ENCODE measurements at places on chromosomes 6 and 20. TPM values are rescaled to one million over a fixed set of nuclear protein-coding genes. Genes with fewer than 3 reads are reported as not detected.

The EEF1A2 gene
- total RNA-seq: 0.36 TPM

DNA sequence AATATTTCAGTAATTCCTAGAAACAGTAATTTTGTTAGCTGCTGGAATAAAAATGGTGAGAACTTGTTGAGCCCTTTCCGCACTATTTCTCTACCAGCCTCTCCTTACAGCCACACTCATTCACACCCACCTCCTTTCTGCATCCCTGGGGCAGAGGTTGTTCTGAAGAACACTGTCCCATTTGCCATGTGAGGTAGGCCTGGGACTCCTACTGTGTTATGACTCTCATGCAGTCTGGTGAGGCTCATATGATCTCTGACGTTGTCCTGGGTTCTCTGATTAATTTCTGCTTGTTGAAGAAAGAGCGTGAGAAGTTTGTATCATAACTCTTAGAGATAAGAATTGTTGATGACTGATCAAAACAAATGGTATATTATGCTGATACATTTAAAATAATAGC lies 4.1 kb upstream of the KCNQ5 start:
- DNase-seq: no peak
- no peaks in the 10 kb centered on the region for H3K27me3 ChIP-seq
- H3K36me3 ChIP-seq: no peaks in the 10 kb centered on the region
- peaks cover 38% of the 10 kb centered on the region for H3K4me1 ChIP-seq
- H3K4me3 ChIP-seq: no peak overlapping the region
- no peak overlapping the region for H3K27ac ChIP-seq

DNA sequence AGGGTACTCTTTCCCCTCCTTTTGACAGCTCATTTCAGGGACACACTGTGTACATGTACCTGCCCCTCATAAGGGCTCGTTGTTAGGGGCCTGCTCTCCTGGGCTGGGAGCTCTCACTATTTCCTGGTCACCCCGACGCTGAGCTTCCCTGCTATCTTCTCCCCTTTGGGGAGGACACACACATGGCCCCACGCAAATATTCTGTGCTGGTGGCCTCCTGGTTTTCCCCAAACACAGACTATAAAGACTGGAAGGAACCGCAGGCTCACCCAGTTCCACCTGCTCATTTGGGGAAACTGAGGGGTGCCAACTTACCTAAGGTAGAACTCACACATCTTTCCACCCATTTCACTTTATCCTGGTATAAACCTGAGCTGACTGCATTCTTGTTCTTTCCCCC lies 301.4 kb upstream of the SUPT3H start:
- H3K4me3 ChIP-seq: no peak overlapping the region
- H3K36me3 ChIP-seq: no peaks in the 10 kb centered on the region
- H3K27ac ChIP-seq: no peak overlapping the region
- H3K27me3 ChIP-seq: no peaks in the 10 kb centered on the region
- H3K4me1 ChIP-seq: peaks cover 34% of the 10 kb centered on the region

DNA sequence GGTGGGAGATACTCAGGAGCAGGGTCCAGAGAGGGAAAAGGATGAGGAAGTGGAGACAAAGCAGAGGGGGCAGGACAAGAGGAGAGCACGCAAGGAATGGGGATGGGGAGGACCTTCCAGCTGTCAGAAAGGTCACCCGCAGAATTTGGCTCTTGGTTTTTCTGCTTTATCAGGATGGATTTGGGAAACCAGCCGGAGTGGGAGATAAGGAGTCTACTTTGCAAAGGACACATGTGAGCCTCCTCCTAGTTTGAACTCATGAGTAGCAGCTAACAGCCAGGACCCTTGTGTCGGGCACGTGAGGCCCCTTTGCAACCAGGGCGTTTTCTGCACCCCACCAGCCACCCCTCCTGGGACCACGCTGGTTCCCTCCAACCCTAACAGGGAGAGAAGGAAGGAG lies 7.6 kb upstream of the MICA start:
- H3K27me3 ChIP-seq: no peaks in the 10 kb centered on the region
- peaks cover 25% of the 10 kb centered on the region for H3K4me1 ChIP-seq

- DNase-seq: no peak
- peak overlapping the region; percentile 90 for H3K27ac ChIP-seq
- peaks cover 96% of the 10 kb centered on the region for H3K4me1 ChIP-seq
- H3K4me3 ChIP-seq: peak overlapping the region; percentile 74
- H3K27me3 ChIP-seq: no peaks in the 10 kb centered on the region
- peaks cover 74% of the 10 kb centered on the region for H3K36me3 ChIP-seq
Measured at GRCh38 chr20:57400231-57400701, 9.1 kb downstream of the RBM38 start.

The IL17A gene
- not detected for total RNA-seq

GRCh38 chr20:34834459-34834893 lies 9.0 kb upstream of the NCOA6 start:
- no peak overlapping the region for H3K4me3 ChIP-seq
- DNase-seq: peak; percentile 56

DNA sequence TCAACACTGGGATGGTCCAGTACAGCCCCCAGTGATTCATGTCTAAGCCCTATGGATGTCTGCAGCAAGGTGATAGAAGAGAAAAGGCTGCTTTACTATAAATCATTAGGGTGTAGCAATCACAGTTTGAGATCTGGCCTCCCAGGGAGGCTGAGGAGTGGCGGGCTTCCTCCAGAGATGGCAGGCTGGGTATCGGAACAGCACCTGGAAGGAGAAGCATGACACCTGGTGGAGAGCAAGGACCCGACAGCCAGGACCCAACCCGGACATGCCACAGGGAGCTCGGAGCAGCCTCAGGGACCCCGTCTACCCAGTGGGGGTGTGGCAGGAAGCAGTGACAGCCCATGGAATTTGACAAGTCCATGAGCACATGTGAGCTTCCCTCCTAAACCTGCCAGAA lies 114.8 kb upstream of the CD93 start:
- H3K4me3 ChIP-seq: no peak overlapping the region
- DNase-seq: no peak
- no peaks in the 10 kb centered on the region for H3K36me3 ChIP-seq
- H3K27me3 ChIP-seq: no peaks in the 10 kb centered on the region

DNA sequence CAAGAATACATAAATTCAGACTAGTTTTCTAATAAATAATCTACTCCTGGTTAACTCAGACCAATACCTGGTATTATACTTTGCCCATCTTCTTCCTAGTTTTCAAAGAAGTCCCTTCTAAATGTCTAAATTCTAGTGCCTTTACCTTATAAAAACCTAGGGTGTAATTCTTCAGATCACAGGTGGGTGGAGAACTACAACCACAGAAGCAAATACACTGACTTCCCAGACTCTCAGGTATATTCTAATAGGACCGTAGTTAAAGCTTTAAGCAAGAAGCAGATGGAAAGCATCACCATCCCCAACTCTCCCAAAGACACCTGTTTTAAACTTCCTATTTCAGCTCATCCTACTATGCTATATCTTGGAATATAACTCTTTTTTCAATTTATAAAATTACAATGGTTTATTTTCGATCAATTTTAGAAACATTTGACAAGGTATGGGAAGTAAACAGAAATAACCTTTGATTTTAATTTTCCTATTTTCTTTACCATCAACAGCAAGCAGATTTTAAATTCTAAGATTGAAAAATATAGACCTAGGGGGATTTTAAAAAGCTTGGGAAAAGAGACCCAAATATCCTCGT lies 15.8 kb downstream of the MAN1A1 start:
- DNase-seq: peak; percentile 39
- peaks cover 5% of the 10 kb centered on the region for H3K4me1 ChIP-seq
- H3K36me3 ChIP-seq: no peaks in the 10 kb centered on the region
- H3K4me3 ChIP-seq: no peak overlapping the region
- H3K27me3 ChIP-seq: no peaks in the 10 kb centered on the region

- no peaks in the 10 kb centered on the region for H3K4me1 ChIP-seq
- no peak overlapping the region for H3K4me3 ChIP-seq
- no peak overlapping the region for H3K27ac ChIP-seq
- H3K36me3 ChIP-seq: no peaks in the 10 kb centered on the region
- H3K27me3 ChIP-seq: no peaks in the 10 kb centered on the region
Measured at GRCh38 chr6:21420926-21421325, 172.6 kb upstream of the SOX4 start.

DNA sequence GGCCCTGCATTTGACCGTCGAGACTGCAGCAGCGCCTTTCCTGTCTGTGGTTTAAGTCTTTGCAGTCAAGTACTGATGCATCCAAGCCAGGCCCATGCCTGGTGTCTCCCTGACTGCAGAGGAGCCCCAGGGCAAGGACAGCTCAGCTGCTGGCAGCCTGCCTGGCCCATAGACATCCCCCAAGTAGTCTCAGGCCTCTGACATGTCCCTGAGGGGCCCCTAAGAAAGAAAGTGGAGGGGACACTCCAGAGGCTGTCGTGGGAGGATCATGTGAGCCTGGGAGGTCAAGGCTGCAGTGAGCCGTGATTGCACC lies 18.0 kb downstream of the HRH3 start:
- H3K27me3 ChIP-seq: no peaks in the 10 kb centered on the region
- peaks cover 37% of the 10 kb centered on the region for H3K36me3 ChIP-seq
- H3K27ac ChIP-seq: no peak overlapping the region
- H3K4me1 ChIP-seq: no peaks in the 10 kb centered on the region
- DNase-seq: no peak

The RWDD1 gene
- 32.6 TPM for total RNA-seq

The SLC17A9 gene
- 2.1 TPM for total RNA-seq

DNA sequence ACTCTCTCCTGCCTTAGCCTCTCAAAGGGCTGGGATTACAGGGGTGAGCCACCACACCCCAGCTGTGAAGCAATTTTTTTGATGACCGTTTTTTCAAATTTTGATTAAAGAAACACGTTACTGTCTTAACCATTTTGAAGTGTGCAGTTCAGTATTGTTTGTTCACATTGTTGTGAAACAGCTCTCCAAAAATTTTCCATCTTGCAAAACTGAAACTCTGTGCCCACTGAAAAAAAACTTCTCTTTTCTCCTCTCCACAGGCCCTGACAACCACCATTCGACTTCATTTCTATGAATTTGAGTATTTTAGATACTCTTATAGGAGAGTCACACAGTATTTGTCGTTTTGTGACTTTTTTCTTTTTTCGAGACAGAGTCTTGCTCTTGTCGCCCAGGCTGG lies 53.9 kb downstream of the ECT2L start:
- DNase-seq: no peak
- H3K4me1 ChIP-seq: no peaks in the 10 kb centered on the region
- no peaks in the 10 kb centered on the region for H3K27me3 ChIP-seq

DNA sequence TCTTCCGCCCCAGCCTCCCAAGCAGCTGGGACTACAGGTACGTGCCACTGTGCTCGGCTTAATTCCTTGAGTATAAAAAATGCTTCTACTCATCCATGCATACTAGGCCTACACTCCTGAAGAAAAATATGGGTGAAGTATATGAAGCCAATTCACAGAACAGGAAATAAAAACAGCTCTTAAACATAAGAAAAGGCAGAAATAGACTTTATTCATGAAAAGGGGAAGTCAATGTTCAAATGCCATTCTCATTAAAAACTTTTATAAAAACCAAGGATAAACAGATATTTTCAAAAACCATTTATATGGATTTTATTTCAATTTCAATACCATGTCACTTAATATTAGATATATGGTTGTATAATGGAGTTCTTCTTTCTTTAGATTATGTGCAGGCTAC lies 18.3 kb downstream of the SERPINB9 start:
- peaks cover 2% of the 10 kb centered on the region for H3K36me3 ChIP-seq
- H3K4me1 ChIP-seq: peaks cover 34% of the 10 kb centered on the region
- H3K4me3 ChIP-seq: no peak overlapping the region
- DNase-seq: no peak
- H3K27me3 ChIP-seq: no peaks in the 10 kb centered on the region

GRCh38 chr6:30600451-30600961 lies 16.5 kb downstream of the PPP1R10 start:
- no peaks in the 10 kb centered on the region for H3K4me1 ChIP-seq
- no peak overlapping the region for H3K27ac ChIP-seq
- DNase-seq: no peak

- H3K36me3 ChIP-seq: no peaks in the 10 kb centered on the region
- no peak overlapping the region for H3K4me3 ChIP-seq
Measured at GRCh38 chr6:35503534-35503933, 6.7 kb upstream of the TEAD3 start.

The SLC22A16 gene
- not detected for total RNA-seq

DNA sequence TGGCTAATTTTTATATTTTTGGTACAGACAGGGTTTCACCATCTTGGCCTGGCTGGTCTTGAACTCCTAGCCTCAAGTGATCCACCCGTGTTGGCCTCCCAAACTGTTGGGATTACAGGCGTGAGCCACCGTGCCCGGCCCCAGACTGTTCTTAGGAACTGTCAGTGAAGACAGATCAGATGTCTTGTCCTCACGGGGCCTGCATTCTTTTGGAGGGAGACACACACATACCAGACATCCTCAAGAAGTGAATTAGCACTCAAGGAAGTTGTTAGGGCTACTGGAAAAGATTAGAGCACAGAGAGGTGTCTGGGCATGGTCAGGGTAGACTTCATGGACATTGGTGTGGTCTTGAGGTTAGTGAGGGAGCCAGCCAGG lies 10.3 kb upstream of the LPIN3 start:
- no peak for DNase-seq
- peaks cover 10% of the 10 kb centered on the region for H3K4me1 ChIP-seq
- no peaks in the 10 kb centered on the region for H3K36me3 ChIP-seq
- no peak overlapping the region for H3K27ac ChIP-seq

DNA sequence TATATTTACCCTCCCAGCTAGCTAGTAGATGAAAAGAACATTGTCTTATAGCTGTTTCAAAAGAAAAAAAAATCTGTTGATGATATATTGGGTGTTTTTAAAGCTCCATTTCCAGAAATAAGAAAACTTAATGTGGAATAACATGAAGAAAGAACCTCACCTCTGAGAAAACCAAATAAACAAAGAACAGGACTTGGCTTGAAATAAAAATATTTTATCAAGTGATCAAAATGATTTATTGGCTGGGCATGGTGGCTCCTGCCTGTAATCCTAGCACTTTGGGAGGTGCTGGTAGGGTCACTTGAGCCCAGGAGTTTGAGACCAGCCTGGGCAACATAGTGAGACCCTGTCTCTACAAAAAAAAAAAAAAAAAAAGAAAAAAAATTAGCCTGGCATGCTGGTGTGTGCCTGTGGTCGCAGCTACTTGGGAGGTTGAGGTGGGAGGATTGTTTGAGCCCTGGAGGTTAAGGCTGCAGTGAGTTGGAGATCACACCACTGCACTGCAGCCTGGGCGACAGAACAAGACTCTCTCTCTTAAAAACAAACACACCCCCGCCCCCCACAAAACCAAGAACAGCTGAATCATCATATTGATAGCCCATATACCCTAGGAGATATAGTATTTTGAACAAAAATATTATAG lies 7.9 kb downstream of the RNF24 start:
- no peak overlapping the region for H3K27ac ChIP-seq
- H3K4me3 ChIP-seq: no peak overlapping the region
- DNase-seq: no peak
- H3K4me1 ChIP-seq: peaks cover 17% of the 10 kb centered on the region
- H3K27me3 ChIP-seq: no peaks in the 10 kb centered on the region

The SLC26A8 gene
- 0.09 TPM for total RNA-seq

Data from CD4-positive, alpha-beta memory T cell (primary cell).